Smooth muscle cell of the brain vasculature (primary cell): ENCODE measurements at places on chromosomes 7 and 10.

GRCh38 chr10:58781873-58782488 lies 269.3 kb downstream of the BICC1 start:
- DNase-seq: no peak

- no peak for DNase-seq
Measured at GRCh38 chr10:76229341-76229740, 797.9 kb downstream of the LRMDA start.

GRCh38 chr10:126502441-126502840 lies 114.2 kb upstream of the ADAM12 start:
- no peak for DNase-seq

DNA sequence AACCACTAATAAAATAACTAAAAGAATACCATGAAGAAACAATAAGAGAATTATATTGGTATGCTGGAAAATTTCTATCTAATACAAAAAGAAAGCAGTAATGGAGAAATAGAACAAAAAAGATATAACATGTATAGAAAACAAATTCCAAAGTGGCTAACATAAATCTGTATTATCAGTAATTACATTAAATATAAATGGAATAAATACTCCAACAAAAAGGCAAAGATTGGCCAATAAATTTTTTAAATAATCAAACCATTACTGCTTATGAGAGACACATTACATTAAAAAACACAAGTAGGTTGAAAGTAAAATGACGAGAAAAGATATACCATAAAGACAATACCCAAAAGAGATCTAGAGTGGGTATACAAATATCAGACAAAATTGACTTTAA lies 90.0 kb downstream of the ARHGAP22 start:
- no peak for DNase-seq

GRCh38 chr7:158824028-158824427 lies 5.3 kb downstream of the ESYT2 start:
- DNase-seq: no peak

DNA sequence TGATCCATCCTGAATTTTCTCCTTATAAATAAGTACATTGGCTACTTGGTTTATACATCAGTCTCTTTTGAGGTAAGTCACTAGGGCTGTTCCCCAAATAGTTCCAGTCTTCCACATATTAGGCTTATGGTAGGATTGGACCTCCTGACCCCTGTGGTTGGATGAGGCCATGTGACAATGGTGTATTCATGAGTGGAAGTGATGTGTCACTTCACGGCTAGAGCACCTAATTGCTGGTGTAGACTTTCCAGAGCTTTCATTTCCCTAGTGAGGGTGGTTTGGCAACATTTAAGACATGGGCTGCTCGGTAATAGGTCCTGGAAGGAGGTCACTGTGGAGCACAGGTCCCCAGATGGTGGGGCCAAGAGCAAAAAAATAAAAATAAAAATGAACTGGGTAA lies 141.2 kb upstream of the ABCB5 start:
- DNase-seq: no peak

DNA sequence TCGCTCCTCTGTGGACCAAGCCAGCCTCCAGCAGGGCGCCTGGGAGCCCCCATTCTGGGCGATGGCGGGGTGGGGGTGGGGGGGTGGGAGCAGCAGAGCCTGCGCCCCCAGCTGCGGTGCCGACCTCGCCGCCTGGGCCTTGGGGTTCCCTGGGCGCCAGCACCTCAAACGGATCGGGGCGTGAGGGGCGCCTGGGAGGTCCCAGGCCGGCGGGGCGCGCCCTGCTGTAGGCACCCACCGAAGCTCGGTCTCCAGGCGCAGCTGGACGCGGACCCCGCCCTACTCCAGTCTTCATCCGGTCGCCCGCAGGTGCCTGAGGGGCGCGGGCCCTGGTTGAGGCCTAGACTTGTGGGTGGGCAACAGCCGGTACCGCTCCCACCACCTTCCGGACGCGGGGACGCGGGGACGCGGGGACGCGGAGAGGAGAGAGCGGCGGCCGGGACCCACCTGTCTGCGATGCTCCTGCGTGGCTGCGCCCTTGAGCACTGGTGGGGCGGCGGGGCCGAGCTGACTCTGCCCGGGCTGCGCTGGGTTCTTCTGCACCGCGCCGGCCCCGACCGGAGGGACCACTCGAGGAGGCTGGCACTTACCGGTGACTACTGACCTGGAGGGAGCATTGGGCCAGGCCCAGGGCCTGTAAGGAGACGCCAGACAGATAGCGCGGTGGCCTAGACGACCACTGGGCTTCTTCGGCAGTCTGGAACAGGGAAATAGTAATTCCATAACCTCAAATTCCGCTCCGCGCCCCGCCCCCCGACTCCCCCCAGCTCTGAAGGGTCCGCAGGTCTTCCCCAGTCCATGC lies 5.5 kb upstream of the KCP start:
- DNase-seq: no peak

DNA sequence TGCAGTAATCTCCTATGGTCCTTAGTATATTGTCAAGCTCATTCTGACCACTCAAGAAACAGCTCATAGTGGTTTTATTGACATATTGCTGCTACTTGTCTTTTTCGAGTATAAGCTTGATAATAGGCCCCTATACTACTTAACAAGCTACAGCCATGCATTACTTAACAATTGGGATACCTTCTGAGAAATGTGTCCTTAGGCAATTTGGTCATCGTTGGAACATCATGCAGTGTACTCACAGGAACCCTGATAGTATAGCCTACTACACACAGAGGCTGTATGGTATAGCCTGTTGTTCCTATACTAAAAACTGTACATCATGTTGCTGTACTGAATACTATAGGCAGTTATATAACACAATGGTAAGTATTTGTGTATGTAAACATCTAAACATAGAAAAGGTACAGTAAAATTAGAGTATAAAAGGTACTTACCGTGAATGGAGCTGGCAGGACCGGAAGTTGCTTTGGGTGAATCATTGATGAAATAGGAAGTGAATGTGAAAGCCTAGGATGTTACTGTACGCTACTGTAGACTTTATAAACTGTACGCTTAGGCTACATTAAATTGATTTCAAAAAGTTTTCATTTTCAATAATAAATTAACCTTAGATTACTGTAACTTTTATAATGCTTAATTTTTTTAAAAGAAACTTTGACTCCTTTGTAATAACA lies 160.9 kb downstream of the LRRC4 start:
- no peak for DNase-seq

DNA sequence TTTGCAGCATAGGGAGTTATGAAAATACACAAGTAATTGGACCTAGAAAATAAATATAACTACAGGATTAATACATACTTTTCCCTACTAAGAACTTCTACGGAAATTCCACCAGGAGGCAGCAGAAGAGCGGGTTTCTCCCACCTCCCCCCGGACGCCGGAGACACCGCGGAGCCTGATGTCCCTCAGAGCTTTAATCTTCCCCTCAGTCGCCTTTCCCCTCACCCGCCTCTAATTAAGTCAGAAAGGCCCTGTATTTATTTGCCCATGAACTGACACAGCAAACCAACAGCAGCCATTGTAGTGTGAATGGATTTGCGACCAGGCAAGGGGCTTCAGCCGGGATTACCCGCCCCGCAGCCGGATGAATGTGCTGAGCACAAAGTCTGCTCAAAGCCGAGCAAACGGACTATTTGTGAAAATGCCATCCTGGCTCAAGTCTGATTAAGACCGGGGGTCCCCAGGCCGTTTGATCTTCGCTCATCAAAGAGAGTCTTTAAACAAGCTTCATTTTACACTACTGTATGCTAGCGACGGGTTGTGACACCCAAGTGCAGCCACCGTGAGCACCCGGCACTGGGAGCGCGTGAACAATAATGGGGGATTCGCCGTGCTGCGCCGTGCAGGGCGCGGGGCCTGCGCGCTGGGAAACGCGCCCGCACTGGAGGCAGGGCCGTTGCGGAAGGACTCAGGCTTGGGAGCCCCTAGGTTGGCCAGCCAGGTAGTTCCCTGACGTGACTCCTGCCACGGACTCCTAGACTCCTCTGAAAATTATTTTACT lies 5.6 kb upstream of the DKK1 start:
- no peak for DNase-seq

GRCh38 chr7:8714791-8715190 lies 281.4 kb downstream of the NXPH1 start:
- no peak for DNase-seq

DNA sequence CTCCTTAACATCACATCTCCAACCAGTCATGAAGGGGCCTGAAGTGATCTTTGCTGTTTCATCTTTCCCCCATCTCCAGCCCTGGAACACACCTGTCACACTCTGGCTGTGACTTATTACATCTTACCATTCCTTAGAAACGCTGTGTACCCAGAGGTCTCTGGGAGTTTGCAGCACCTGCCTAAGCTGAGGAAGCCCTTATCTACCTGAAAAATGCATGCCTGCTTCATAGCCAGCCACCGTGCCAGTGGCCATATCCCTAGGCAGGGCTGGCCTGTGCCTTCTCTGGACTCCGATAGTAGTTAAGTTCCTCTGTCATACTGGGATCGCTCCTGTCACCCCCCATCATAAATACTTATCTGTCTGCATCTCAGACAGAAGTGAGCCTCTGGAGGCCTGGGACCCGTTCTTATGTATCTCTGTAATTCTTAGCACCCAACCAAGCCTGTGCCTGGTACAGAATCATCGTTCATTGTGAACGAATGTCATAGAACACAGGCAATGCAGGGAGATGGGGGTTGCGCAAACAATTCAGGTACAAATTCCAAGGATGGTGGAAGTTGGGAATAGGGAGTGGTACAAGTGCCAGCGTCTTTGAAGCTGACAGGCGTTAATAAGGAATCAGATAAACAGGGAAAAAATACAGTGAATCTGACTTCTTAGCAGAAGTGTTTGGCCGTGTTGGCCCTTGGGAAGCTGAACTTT lies 254.6 kb downstream of the CAMK1D start:
- no peak for DNase-seq

DNA sequence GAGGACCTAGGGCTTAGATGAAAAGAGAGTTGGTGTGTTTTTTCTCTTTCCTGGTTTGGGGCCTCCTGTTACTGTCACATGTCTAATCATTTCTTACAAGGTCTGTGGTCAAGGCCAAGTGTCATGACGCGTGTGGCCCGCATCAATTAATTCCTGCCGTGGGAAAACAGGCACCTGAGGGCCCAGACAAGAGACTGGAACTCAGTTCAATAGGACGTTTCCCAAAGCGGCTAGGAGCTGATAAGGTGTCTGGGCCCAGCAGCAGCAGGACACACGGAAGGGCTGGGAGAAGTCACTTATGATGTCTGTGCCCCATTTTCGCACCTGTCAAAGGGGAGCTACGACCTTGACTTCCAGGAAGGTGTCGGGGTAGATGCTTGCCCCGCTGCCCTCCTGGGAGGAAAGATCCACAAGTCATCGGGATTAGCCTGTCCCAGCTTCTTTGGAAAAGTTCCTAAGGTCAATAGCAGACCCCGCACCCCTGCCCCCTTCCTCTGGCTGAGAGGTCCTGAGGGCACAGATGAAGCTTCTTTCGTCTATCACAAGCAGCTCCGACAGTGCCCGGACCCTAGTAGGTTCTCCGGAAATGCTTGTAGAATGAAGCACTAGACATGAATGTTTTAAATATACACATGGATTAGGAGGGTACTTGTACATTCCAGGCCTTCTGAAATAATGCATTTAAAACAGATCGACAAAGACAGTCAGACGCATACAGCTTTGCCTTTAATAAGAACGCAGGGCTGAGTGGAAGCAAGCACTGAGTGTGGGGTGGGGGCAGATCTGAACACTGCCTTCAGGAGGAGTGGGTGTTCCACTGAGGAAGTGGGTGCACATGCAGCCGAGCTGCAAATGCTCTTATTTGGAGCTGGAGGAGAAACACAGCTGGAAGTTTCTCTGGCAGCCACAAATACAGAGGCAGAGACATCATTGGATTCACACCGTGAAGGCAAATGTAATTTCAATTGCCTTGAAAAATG lies 237.5 kb upstream of the GRB10 start:
- no peak for DNase-seq
